NCI-H2171 (cell line): ENCODE measurements at places on chromosomes 13 and 19.

DNA sequence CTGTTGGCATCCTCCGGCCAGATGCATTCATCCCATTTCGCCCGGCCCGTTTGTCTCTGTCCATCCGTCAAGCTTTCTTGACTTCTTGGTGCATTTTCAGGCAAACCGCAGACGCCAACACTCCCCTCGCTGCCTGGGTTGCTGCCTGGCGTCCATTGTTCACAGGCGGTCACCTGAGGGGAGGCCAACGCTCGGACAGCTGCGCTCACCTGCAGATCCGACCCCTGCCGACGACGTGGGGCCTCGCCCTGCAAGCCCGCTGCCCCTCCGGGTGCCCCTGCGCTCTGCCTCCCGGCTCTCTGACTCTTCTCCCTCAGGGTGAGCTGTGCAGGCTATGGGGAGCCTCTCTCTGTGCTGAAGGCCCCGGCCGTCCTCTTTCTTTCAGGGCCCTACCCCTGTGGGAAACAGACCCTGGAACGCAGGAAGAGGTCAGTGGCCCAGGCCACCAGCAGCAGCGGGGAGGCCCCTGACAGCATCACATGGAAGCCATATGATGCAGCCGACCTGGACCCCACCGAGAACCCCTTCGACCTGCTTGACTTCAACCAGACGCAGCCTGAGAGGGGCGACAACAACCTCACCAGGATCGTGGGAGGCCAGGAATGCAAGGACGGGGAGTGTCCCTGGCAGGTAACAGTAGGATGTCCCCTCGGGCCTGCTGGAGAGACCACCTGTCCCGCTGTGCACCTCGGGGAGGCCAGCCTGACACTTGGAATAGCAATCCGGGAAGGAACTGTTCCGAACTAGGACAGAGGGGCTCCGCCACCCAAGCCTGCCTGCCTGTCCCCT, 14.8 kb upstream of the PROZ start:
- DNase-seq: no peak

DNA sequence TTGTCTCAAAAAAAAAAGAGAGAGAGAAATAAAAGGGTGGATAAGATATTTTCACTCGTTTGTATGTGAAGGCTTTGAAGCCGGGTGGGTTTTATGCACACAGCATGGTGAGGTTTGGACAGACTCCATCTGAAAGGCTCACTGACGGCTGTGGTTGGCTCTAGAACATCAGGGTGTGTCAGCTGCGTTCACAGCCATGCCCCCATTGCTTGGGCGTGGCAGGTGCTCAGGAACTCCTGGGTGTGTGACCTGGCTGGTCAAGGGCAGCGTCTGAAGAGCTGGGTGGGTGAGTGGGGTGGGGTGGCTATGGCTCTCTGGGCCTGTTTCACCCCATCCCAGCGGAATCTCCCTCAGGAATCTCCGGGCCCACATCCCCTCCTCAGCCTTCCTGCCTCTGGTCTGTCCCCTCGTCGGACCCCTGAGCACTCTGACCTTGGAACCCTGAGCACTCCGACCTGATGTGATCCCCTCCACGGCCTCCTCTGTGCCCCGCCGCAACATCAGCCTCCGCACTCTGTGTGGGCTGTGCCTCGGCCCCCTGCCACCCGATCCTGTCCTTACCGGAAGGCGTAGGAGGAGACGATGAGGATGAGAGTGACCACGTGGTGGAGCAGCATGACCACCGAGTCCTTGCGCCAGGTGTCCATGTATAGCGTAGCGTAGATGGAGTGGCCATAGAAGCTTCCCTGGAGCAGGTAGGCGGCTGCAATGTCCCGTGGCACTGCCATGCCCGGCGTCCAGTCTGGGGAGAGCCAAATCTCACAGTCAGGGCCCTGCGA, 12.2 kb downstream of the CERS1 start:
- DNase-seq: no peak

GRCh38 chr13:45943965-45944364, 92.4 kb upstream of the SIAH3 start:
- DNase-seq: no peak

DNA sequence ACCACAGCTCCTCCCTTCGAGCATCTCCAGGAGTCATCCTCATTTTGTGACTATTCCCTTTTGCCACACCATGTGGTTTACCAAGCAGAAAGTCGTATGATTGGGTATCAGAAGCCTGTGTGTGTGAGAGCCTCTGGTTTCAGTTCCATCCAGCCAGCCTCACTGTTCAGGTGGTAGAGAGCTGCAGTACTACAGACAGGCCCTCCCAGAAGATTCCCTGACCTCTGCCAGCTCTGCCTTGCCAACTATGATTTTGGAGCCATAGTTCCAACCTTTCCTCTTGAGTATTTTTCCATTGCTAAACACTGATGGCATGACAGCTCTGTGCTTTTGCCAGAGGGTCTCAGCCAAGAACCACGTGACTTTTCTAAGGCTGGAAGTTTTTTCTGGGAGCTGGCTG, 82.5 kb downstream of the DHRS12 start:
- no peak for DNase-seq

DNA sequence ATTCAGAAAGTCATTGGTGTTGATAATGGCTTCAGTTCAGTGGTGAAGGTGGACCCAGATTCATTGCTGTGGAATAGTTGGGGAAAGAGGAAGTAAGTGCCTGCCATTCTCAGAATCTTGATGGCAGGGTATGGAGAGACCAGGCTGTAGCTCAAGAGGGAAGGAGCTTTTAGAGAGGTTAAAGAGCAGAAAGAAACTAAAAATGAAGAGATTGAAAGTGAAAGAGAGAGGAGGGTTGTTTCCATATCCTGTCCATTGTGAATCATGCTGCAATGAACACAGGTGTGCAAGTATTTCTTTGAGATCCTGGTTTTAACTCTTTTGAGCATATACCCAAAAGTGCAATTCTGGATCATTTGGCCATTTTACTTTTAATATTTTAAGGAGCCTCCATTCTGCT, 12.5 kb downstream of the GJB6 start:
- no peak for DNase-seq

GRCh38 chr19:23343434-23344010, 51.7 kb downstream of the ZNF91 start:
- DNase-seq: no peak

DNA sequence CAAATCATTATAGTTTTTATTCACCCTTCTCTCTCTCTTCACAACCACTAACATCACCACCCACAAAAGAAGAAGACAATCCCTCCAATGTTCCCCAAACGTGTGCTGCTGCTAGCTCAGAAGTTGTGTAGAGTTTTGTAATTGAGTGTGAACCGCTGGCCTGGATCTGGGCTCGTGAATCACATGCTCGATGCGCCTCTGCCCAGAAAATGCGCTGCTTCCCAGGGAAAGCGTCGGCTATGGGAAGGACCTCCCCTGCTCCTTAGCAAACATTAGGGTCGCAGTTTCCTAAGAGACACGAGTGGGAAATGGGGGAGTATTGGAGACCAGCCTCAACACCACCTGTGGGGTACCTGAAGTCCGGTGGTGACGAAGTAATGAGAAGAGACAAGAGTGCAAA, 38.4 kb upstream of the ZNF726 start:
- no peak for DNase-seq

GRCh38 chr13:61700181-61700580, 284.5 kb upstream of the PCDH20 start:
- DNase-seq: no peak

DNA sequence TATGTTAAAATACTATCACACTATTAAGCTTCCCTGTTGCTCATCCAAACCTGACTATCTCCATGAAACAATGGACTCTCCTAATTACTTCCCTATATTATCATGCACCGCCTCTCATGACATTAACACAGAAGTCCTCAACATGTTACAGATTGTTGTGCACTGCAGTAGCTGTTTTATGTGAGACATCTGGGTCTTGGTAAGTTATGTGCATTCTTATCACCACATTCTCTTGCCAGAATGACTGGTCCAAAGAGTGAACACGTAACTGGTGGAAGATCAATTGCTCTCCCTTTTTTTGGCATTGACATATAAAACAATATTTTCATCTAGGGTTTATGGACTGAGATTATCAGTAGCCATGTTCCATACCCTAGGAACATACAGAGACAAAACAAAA, 59.4 kb downstream of the POSTN start:
- no peak for DNase-seq

DNA sequence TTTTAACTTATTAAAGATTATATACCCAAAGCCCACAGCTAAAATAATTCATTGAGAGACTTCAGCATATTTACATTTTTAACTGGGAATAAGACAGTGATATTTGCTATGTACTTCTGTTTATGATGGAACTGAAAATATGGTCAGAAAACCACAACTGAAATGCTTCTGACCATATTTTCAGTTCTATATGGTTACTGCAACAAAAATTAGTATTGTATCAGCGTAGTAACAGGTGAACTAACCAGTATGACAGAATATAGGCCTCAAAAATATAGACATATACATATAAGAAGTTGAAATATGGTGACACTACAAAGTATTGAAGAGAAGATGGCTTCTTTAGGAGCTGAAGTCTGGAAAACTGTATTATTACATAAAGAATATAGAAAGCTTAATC, 857.4 kb downstream of the OLFM4 start:
- DNase-seq: no peak

GRCh38 chr19:38280030-38280921, 15.9 kb downstream of the SPINT2 start:
- DNase-seq: no peak

- DNase-seq: no peak
Observed at GRCh38 chr13:105333416-105333815, 1202.0 kb downstream of the EFNB2 start.

- DNase-seq: no peak
Observed at GRCh38 chr13:80083853-80084676, 256.9 kb downstream of the SPRY2 start.

- DNase-seq: no peak
Observed at GRCh38 chr19:35045667-35046300, 4.3 kb downstream of the HPN start.

GRCh38 chr19:36894849-36895383, 21.2 kb downstream of the ZNF829 start:
- DNase-seq: no peak

DNA sequence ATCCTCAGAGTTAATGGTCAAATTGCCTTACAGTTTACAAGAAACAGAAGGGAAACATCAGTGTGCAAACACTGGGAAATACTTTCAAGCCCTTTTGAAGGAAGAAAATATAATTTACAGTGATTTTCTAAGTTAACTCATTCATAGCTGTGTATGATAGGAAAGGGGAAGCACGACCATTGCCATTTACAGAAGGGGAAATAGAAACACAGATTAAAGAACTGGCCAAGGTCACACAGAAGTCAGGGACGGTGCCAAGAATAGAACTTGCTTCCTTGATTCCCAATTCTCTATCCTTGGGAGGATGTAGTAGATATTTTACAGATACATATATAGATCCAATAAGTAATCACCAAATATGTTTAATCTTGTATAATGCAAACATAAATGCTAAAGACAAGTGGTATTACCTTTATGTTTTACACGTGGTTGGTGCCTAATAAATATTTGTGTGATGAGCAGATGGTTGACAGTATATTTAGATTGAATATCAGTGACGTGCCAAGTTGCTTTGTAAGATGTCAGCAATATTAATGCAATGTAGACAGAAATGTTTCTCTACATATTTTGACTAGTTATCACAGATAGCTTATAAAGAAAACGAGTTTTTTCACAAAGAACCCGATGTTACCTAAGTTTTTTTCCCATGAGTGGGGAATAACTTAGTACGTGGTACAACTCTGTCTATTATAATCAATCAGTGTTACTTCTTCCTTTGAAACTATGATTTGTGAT, 73.1 kb downstream of the FLT1 start:
- no peak for DNase-seq

DNA sequence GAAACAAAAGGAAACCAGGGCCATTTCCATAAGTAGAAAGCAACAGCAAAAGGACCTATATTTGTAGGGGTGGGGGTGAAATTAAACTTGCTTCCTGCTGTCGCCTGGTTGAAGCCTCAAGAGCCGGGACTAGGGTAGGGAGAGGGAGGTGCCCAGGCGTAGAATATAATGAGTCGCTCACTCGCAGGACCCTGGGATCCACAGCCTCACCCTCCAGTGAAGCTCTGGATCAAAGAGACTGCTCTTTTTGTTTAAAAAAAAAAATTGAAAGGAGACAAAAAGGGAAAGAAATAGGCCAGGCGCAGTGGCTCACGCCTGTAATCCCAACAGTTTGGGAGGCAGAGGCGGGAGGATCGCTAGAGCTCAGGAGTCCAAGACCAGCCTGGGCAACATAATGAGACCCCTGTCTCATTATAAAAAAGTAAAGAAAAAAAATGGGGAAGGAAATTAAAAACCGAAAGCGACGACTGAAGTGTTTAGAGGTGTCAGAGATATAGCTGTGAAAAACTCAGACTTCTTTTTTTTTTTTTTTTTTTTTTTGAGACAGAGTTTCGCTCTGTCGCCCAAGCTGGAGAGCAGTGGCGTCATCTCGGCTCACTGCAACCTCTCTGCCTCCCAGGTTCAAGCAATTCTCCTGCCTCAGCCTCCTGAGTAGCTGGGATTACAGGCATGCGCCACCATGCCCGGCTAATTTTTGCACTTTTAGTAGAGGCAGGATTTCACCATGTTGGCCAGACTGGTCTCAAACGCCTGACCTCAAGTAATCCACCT, 10.9 kb upstream of the ADGRE5 start:
- DNase-seq: no peak

DNA sequence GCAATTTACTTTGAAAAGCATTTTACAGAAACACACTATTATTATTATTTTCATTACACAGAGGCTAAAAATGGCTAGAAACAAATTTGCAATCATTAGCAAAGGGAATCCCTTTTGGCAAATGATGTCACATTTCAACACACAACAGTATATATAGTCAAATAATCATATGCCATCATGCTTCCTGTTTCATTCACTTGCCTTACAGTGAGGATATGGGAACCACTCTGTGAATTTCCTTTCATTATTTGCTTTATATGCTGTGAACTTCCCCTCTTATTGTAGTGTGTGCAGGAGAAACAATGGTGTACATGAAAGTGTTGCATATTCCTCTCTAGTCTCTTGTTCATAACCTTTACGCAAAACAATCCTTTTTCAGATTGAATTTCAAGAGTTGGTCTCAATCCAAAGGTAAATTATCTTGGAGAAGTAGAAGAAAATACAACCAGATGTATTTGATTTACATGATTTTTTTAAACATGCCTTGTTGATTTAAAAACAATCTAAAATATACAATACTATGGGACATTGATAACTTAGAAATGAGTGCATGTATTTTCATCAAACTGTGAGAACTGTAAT, 657.3 kb downstream of the EFNB2 start:
- DNase-seq: no peak

GRCh38 chr19:19775891-19776205, 42.9 kb upstream of the ZNF14 start:
- peak; percentile 46 for DNase-seq

- no peak for DNase-seq
Observed at GRCh38 chr19:49918089-49918488, 10.9 kb upstream of the ATF5 start.

DNA sequence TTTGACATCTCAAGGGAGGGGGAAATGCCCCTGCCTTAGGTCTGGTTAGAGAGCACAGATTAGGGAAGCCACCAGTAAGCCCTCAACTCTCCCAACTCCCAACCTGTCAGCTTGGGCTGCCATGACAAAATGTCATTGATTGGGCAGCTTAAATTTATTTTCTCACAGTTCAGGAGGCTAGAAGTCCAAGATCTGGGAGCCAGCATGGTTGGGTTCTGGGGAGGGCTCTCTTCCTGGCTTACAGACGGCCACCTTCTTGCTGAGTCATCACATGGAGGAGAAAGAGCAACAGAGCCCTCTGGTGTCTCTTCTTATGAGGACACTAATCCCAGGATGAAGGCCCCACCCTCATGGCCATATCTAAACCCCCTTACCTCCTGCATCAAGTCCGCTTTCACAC, 24.2 kb downstream of the C19orf12 start:
- DNase-seq: peak; percentile 12
